ENCODE measurements at places on chromosomes 6 and 20. TPM values are rescaled to one million over a fixed set of nuclear protein-coding genes. Genes with fewer than 3 reads are reported as not detected.

DNA sequence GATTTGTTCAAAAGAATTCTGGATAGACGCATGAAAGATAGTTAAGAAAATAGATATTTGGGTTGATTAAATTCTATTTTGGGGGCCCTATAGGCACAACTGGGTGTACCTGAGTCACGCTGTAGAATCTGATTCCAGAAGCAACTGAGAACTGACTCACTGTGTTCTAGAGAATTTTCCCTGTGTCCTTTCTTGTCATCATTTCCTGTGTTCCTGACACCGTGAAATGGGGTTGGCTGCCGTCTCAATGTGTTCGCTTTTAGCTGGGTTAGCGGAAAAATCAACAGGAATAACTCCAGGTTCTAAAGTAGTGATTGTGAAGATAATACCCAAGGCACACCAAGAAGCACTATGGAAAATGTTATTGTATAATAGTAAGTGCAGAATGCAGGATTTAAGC is 5.0 kb downstream of the GCNT2 start:
- DNase-seq: no peak

DNA sequence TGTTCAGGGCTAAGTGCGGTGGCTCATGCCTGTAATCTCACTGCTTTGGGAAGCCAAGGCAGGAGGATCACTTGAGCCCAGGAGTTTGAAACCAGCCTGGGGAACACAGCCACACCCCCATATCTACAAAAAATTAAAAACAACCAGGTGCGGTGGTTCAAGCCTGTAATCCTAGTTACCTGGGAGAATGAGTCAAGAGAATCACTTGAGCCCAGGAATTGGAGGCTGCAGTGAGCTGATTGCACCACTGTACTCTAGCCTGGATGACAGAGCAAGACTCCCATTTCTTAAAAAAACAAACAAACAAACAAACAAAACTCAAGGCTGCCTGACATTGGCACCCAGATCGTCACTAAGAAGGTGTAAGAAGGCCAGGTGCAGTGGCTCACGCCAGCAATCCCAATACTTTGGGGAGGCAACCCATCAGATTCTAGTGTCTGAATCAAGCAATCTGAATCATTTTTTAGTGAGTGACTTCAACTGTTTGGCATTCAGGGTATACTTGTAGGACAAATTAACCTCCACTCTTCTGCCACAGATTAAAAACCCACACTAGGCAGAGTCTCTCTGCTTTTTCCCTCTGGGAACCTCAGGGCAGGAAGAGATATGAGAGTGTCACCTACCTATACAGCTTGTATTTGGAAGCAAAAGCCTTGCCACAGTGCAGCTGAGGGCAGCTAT is 6.1 kb downstream of the PLAGL2 start:
- DNase-seq: no peak

- DNase-seq: no peak
Measured at GRCh38 chr6:168514216-168514615, 73.2 kb downstream of the SMOC2 start.

DNA sequence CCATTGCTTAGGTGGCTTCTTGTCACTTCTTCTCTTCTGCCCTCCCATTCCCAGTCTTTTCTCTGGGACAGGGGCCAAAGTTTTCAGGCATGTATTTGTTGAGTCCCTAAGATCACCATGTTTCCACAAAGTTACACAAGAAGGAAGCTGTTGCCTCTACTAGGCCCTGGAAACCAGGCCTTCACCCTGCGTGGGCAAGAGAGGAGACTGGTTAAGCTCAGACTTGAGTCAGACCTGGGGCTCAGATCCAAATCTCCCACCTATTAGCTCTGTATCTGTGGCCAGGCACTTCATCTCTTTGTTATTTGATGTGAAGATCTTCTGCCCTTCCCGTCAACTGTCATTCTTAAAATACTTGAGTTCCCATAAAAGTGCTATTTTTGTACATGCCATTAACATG is 154.6 kb downstream of the SASH1 start:
- DNase-seq: no peak

DNA sequence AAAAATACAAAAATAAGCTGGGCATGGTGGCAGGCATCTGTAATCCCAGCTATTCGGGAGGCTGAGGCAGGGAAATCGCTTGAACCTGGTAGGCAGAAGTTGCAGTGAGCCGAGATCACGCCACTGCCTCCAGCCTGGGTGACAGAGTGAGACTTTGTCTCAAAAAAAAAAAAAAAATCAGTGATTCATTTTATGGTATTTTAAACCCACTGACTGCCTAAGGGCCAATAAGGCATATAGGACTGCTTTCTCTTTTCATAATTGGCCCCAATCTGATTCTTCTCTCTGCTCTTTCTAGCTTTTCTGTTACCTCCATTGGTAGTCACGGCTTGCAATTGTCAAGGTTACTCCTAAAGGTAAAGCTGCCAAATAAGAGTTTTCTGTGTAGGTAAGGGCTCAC is 60.2 kb upstream of the ADGRF1 start:
- DNase-seq: no peak

DNA sequence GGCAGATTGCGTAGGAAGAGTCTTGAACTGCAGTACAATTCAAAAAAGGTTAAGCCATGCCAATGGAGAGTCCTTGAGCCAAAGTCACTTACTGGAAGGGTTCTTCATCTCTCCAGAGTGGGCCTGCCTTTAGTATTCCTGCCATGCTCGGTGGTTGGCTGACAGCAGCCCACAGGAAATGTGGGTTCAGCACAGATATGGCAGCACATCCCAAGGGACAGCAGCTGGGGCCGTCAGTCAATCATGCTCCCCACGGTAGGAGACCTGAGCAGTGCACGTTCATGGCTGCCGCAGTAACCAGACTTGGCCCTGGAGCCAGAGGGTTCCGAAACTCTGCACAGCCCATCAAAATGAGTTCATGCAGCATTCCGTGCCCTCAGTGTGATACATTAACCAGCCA is 63.6 kb upstream of the SIRPA start:
- no peak for DNase-seq

Gene HLA-DQB2
- not detected for total RNA-seq

DNA sequence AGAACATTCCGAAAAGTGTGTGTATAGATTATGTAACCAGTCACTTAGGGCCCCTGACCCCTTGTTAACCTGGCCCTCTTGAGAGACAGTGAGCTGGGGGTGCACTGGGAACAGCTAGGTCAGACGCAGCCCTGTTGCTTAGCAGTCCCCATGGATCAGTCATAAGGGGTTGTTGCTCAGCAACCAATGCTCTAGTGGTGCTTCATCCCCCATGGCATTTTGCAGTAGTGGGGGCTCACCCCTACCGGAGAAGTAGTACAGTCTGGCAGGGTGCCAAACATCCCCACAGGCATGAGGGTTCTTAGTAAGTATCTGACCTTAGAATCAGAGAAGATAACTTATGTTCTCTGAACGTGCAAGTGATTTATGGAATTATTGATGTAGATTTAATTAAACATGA is 12.3 kb downstream of the PKIB start:
- no peak for DNase-seq

DNA sequence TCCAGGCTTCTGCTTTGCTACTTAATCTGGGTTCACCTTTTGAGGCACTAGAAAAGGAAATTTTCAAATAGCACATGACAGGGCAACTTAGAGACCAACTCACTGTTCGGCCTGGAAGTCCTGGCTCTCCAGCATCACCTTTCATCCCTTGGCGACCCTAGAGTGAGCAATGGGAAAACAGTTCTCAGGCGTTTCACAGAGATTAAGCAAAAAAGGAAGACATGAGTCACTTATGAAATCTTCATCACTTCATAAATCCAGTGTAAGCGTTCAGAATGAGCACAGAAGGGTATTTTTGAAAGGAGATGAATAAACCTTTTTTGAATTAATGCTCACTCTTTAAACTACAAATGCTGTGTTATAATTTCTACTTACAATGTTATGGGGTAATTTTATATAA is 104.0 kb downstream of the COL12A1 start:
- DNase-seq: no peak

Gene GABRR2
- 0.40 TPM for total RNA-seq

Gene ENPP4
- total RNA-seq: 6.6 TPM

Gene MMP24
- total RNA-seq: not detected

Gene ADGB
- total RNA-seq: not detected

Gene BPIFB4
- not detected for total RNA-seq

Gene PBOV1
- not detected for total RNA-seq

DNA sequence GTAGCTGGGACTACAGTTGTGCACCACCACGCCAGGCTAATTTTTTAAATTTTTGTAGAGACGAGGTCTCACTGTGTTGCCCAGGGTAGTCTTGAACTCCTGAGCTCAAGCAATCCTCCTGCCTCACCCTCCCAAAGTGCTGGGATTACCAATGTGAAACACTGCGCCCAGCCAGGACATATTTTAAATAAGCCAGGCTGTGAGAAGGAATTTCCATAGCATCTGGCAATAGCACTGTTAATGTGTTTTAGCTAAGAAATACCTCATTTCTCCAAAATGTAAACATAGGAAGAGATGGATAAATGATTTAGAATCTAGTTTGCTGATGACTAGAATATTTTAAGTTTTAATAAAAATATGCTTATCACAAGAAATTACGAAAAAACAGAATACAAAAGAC is 27.0 kb upstream of the SLA2 start:
- DNase-seq: no peak

- peak; percentile 88 for DNase-seq
Measured at GRCh38 chr6:24583463-24584381, 62.3 kb downstream of the KIAA0319 start.

GRCh38 chr6:2804516-2804915 is 37.1 kb downstream of the SERPINB1 start:
- no peak for DNase-seq

Gene TGM3
- total RNA-seq: not detected

DNA sequence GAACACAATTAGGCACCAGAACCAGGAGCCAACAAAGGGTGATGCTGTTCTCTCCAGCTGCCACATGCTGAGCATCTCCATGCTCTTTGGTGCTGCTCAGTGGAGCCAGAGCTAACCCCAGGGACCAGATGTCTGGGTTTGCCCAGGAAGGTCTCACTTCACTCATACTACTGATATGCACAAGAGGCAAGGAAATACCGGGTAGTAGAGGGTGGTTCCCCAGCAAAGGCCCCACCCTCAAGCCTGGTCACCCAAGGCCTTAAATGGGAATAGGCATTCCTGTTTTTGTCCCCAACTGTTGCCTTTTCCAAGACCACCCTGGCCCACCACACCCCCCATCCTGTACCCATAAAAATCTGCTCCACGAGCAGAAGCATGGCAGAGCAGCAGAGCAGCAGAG is 204.5 kb upstream of the TAB2 start:
- DNase-seq: peak; percentile 31

GRCh38 chr6:117188627-117189201 is 76.6 kb upstream of the VGLL2 start:
- DNase-seq: no peak

Gene EPPIN
- total RNA-seq: not detected

GRCh38 chr20:1720845-1721475 is 63.4 kb upstream of the SIRPG start:
- no peak for DNase-seq

- DNase-seq: no peak
Measured at GRCh38 chr6:150184850-150185731, 42.2 kb downstream of the PPP1R14C start.

Gene ESR1
- 0.38 TPM for total RNA-seq

Gene VSX1
- not detected for total RNA-seq

Gene BMP6
- total RNA-seq: 0.18 TPM

Gene NKAIN4
- not detected for total RNA-seq

Gene APOM
- 4.4 TPM for total RNA-seq

Gene RIPPLY2
- total RNA-seq: not detected

DNA sequence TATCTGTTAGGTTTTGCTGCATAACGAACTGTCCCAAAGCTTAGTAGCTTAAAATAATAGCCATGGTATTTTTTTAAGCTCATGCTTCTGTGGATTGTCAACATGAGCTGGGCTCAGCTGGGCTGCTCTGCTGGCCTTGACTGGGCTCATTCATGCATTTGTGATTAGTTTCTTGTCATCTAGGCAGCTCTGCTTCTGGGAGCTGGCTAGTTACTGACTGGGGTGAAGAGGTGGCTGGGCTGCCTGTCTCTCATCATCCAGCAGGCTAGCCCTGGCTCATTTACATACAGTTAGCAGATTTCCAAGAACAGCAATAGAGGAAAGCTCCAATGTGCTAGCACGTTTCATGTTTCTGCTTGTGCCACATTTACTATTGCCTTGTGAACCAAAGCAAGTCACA is 165.1 kb upstream of the PCSK2 start:
- DNase-seq: no peak

- no peak for DNase-seq
Measured at GRCh38 chr20:3392756-3393155, 14.7 kb downstream of the DNAAF9 start.

- DNase-seq: no peak
Measured at GRCh38 chr20:19785983-19786285, 27.9 kb downstream of the RIN2 start.

Gene CBLN4
- not detected for total RNA-seq

Gene GSTA1
- total RNA-seq: not detected

DNA sequence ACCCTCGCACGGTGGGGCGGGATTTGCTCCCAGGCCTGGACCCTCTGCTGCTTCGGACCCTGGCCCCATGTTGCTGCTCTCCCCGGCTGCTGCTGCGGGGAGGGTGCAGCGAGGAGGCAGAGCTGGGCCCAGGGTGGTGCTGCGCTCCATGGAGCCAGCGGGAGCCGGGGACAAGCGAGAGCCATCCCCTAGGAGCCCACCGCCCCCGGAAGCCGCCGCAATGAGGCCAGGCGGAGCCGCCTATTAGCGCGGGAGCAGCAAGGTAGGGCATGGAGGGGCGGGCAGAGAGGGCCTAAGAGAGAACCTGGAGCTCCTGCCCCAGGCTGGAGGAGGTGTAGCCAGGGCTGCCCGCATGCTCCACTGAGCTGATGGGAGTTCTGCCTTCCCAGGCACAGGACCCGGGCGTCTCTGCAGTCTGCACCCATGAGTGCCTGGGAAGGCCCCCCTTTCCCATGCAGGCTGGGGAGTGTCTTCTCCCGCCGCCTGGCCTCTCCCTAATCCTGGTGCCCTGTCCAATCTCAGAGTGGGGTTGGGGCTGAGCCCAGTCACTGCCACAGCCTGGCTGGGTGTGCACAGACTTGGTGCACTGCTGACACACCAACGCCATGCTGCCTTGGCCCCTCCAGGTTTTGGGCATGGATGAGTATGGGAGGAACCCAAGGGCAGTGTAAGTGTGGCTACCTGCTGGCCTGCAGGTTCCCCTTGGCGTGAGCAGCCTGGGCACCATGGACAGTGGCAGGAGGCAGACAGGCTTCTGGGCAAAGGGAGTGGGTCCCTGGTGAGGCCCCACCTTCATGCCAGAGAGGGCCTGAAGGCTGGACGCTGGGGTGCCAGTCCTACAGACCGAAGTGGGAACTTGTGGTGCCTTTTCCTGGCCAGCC is 360.6 kb upstream of the MAP3K7 start:
- no peak for DNase-seq

Gene MYLK2
- 0.13 TPM for total RNA-seq

Gene CABLES2
- 3.2 TPM for total RNA-seq

GRCh38 chr6:105799056-105799455 is 287.1 kb upstream of the PRDM1 start:
- no peak for DNase-seq

Gene MUC21
- total RNA-seq: not detected

- DNase-seq: no peak
Measured at GRCh38 chr6:155041741-155042279, 46.7 kb downstream of the TIAM2 start.
